ENCODE measurements at places on chromosomes 7 and 10.

GRCh38 chr7:151276666-151277590 is 28.4 kb upstream of the SMARCD3 start:
- DNase-seq: peak; percentile 69

GRCh38 chr7:52525772-52526341 is 509.6 kb upstream of the POM121L12 start:
- no peak for DNase-seq

DNA sequence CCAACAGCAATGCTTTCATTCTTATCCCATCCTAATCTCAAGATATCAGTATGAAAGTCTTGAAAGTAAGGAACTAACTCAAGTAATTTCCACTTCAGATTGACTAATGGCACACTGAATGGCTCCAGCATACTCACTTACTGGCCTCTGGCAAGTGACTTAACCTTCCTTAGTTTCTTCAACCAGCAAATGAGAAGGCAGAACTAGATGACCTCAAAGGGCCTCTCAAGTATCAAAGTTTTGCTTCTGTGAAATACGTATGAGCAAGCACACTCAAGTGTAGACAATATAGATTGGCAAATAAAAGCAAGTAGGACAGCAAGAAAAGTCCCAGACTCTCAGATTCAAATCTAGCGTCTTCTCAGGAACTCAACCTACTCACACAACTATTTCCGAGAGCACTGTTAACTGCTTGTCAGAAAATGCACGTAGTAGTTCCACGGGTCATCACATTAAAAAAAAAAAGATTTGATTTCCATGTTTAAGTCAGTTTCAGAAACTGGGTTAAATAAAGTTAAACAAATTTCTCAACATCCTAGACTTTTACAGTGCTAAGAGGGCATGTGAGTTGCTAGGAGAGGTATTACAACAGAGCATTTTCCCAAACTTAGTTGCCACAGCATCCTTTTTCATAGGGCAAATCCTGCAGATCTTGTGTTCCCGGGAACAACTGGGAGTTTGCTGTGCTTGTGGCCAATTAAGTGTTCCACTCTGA is 276.9 kb upstream of the KLF14 start:
- peak; percentile 79 for DNase-seq

- DNase-seq: no peak
These were observed 1.1 kb downstream of the ASL start for GRCh38 chr7:66076462-66077329.

GRCh38 chr10:88735661-88736060 is 24.2 kb upstream of the LIPN start:
- DNase-seq: peak; percentile 10
